NCI-H187 (cell line): ENCODE measurements at places on chromosomes 1 and 21.

GRCh38 chr1:108049178-108049819 is 84.3 kb upstream of the VAV3 start:
- DNase-seq: no peak

- DNase-seq: no peak
Observed at GRCh38 chr1:167707942-167708341, 13.8 kb upstream of the MPZL1 start.

DNA sequence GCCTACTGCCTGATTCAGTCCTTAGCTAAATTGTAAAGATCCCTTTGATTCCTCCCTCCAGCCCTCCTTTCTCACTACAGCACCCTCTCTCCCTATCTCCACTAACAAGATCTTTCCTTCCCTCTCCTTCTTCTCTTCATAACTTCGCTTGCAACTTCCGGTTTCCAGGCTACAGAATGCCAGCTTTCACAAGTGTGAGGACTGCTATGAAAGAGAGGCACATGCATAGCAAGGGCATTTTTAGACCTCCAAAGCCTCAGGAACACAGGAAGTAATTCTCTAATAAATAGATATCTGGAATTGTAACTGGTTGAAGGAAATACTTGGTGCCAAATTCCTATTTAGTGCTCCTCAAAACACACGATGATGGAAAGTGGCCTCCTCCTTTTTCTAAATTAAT is 196.7 kb downstream of the HLX start:
- no peak for DNase-seq

DNA sequence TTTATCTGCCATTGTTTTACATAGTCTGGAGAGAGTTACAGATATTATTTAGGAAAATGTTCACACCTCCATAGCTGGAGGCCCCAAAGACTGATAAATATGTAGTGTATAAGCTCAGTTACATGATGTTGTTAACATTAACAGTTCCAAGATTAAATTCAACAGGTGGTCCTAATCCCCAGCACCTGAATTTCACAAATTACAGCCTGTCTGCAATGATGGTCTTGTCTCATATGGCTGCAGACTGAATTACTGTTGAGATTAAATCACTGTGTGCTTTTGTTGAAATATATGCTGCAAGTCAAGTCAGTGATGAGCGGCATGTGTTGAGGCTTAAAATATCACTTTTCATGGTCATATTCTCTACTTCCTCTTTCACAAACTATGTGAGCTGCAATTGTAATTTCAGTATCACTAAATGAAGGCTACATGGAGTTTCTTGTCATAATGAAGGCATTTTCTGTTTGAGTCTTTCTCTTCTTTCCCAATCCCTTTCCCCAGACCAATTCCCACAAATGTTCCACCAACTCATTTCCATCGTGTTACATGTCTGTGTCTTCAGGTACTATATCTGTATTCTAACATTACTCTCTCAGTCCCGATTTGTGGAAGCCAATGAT is 4.2 kb downstream of the ST6GALNAC5 start:
- no peak for DNase-seq

DNA sequence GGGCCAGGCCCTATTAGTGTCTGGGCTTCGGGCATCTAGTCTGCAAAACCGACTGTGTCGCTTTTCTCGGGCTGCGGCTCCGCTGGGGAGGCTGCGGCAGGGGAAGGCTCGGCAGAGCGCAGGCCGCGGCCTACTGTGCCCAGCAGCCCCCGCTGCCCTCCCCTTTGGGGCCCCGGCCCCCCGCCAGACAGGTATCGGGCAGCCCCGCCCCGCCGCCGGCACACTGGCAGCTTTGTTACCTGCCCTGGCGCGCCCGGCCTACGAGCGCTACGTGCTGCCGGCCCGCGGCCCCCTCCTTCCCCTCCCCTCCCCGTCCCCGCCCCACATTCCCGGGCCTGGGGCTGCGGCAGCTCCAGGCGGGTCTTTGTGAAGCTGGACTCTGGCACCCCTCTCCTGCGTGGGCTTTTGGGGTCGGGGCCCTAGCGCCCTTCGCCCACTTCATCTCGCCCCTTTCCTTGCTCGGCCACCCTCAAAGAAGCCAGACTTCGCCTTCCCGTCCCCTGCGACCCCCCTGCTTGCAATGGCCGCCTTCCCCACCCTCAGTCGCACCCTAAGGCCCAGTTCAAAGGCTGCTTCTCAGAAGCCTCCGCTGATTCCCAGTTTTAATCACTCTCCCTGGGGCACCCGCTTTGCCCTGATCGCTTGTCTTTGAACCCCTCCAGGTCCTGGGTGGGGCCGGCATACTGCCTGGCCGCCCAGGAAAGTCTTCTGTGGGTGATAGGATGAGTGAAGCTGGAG is 48.9 kb upstream of the SLC2A1 start:
- no peak for DNase-seq

GRCh38 chr1:207239874-207240273 is 81.6 kb upstream of the CD55 start:
- DNase-seq: no peak

- no peak for DNase-seq
Observed at GRCh38 chr1:2894381-2895041, 93.0 kb upstream of the TTC34 start.

- DNase-seq: no peak
Observed at GRCh38 chr1:161733526-161733925, 12.2 kb downstream of the FCRLB start.

DNA sequence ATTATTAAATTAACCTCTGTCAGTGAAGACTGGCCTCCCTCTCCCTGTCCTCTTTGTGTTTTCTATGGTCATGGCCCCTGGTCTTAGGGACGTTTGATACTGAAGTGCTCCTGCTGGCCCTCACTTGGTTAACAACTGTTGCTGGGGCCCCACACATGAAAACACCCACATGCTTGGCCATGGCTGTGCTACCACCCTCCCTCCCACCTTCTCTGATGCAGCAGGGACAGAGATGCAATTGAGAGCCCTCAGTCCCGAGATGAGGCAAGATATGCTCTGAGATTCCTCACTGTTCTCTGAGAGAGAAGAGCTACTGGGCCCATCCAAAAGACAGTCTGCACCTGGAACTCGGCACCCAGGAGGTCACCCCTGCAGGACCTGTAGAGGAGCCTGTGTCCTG is 33.3 kb downstream of the NCMAP start:
- DNase-seq: no peak
